ENCODE measurements at places on chromosomes 2 and 18.

- DNase-seq = no peak
Observed at GRCh38 chr18:36862182-36862581, 33.3 kb downstream of the KIAA1328 start.

DNA sequence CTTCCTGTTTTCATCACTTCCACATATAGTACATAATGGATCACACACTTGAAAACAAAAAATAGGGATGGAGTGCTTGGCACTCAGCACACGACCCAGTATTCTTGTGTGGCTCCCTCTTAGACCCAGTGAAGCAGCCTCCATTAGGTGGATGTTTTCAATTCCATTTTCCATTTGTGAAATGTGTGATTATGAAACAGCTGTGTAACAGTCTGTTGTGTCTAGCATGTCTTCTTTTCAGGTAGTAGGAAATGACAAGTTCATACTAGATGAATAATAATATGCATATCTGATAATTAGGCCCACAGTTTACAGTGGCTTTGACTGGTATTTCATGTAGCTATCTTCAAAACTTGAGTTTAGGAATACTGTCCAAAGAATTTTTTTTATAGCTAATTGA is 35.5 kb downstream of the EML6 start:
- no peak for DNase-seq

- no peak for DNase-seq
Observed at GRCh38 chr2:136205615-136206014, 87.7 kb upstream of the CXCR4 start.

GRCh38 chr2:105769504-105769903 is 24.8 kb downstream of the NCK2 start:
- peak; percentile 43 for DNase-seq

GRCh38 chr2:39062320-39062719 is 58.5 kb downstream of the SOS1 start:
- DNase-seq = no peak

- DNase-seq = no peak
Observed at GRCh38 chr2:85534881-85535280, 4.1 kb upstream of the MAT2A start.

GRCh38 chr2:235216901-235217300 is 265.1 kb downstream of the SH3BP4 start:
- no peak for DNase-seq

DNA sequence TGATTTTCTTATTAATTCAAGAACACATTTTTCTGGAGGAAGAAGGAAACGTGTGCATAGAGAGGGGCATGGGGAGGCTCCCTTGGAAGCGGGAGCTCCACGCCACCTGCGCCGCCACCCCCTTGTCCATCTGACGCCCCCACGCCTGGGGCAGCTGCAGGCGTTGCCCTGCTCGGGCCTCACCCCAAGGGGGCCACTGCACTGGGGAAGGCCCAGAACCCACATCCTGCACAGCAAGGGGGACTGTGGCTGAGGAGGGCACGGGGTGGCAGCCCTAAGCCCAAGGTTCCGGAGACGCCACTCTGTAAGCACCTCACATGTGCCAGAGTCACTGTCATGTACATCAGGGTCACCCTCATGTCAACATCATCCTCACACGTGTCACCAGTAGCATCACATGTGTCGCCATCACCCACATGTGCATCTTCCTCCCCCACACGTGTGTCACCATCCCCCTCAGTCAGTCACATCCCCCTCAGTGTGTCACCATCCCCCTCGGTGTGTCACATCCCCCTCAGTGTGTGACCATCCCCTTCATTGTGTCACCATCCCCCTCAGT is 486.7 kb upstream of the SALL3 start:
- no peak for DNase-seq

DNA sequence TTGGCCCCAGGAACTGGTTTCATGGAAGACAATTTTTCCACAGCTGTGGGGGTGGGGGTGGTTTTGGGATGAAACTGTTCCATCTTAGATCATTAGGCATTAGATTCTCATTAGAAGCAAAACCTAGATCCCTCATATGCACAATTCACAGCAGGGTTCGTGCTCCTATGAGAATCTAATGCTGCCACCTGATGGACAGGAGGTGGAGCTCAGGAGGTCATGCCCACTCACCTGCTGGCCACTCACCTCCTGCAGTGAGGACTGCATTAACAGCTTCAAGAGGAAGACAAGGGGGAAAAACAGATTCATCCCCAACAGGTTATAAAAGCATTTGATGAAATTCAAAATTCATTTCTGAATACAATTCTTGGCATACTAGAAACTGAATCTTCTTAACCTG is 38.5 kb downstream of the THAP4 start:
- DNase-seq = peak; percentile 25

- DNase-seq = peak; percentile 20
Observed at GRCh38 chr2:144414324-144414845, 105.5 kb downstream of the ZEB2 start.

DNA sequence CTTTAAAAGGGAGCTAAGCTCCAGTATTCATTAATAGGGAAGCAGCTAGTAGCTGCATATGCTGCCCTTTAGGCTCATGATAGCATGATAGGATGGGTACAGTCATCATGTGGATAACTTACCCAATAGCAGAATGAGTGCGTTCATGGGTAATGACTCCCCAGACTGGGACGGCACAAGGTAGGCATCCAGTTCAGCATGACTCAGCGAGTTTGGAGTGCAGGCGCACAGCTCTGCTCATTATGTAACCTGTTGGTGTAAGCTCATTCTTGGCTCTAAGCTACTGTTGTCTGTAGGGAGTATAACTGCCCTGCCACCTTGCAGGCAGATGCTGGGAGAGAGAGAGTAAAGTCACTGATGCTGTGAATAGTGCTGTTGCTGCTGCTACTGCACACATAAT is 209.2 kb upstream of the SYT4 start:
- peak; percentile 2 for DNase-seq

GRCh38 chr2:162175714-162176113 is 23.7 kb upstream of the GCG start:
- DNase-seq = no peak

GRCh38 chr2:19062370-19062769 is 296.1 kb downstream of the OSR1 start:
- no peak for DNase-seq

DNA sequence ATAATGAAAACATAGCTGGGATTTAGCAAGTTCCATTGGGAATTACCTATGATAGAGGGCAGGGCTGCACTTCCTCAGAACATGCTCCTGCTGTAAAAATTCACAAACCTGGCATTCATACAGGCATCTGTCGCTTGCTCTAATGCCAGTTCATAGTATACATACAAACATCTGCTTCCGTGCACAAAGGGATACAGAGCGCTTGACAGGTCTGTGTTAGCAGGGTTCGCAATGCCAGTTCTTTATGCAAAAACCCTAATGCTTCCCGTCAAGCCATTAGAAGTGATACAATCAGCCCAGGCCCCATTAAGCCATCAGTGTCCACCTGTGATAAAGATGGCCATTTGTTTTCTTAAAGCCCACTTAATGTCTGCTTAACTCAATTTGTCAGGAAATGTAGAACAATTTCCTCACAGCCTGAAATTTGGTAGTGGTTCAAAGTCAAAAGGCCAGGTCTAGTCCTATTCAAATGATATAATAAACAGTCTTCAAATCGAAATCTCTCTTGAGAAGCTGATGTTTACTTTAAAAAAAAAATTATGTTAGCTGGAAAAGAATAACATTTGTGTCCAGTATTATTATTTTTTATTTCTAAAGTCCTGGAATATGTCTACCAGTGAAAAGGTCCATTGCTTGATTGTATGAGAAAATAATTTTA is 556.3 kb downstream of the ARHGAP15 start:
- no peak for DNase-seq

- DNase-seq = no peak
Observed at GRCh38 chr18:73674125-73674865, 473.3 kb downstream of the FBXO15 start.

DNA sequence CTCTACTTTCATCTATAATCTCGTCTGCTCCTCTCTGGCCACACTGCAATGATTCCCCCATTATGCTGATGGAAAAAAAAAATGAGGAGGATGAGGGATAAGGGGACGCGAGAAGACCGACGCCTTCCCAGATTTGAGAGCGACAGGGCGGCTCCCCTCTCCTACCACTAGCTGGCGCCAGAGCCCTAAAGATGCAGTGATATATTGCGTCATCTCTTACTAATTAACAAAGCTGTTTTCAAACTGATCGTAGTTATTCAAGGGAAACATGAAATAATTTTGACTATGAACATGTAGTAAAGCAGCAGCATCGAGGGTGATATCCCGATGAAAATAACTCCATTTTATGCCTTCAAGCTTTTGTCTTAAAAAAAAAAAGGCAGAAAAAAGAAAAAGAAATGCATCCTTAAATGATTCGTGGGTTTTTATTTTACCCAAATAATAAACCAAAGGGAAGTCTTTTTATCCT is 48.0 kb upstream of the HNRNPA3 start:
- peak; percentile 85 for DNase-seq

- no peak for DNase-seq
Observed at GRCh38 chr2:216901273-216901672, 41.4 kb upstream of the TNP1 start.

GRCh38 chr18:68837665-68838451 is 40.0 kb downstream of the CCDC102B start:
- no peak for DNase-seq

GRCh38 chr2:157256626-157257025 is 879 bp upstream of the GALNT5 start:
- peak; percentile 68 for DNase-seq

DNA sequence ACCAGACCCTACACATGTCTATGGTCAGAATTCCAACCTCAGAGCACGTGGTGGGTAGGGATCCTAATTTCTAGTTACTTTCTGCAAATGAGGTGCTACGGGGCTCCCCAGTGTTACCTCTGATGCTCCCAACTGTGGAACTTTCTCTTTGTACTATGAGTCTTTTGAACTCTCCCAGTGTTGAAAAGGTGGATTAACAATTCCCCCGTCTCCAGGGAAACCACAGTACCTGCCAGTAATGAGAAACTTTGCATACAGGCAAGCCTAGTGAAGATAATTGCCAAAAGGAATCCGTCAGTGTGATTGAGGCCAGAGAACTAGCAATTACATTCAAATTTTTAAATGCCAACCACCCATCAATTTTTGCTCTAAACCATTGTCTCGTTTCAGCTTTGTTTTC is 129.0 kb upstream of the FOSL2 start:
- DNase-seq = no peak

DNA sequence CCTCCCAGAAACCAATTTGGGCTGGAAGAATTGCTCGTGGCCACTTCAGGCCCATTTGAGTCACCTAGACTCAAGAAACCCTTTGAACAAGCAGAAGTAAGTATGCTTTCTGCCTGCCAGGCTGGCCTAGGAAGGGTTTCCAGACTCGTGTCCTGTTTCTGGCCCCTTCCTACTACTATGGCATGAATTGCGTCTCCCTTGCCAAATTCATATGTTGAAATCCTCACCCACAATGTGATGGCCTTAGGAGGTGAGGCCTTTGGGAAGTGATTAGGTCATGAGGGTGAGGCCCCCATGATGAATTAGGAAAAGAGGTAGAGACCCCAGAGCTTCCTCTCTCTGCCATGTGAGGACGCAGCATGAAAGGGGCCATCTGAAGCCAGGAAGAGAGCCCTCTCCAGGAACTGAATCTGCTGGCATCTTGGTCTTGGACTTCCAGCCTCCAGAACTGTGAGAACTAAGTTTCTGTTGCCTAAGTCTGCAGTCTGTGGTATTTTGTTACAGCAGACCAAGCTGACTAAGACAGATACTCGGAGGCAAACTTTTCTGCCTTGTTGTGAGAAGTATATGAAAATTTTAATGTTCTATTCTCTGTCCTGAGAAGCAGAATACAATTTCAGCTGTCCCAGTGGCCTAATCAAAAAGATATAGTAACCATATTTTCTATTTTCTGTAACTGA is 13.1 kb downstream of the GPR45 start:
- no peak for DNase-seq

- DNase-seq = no peak
Observed at GRCh38 chr2:82893190-82893589, 1565.9 kb downstream of the SUCLG1 start.

- no peak for DNase-seq
Observed at GRCh38 chr18:12476955-12477354, 69.2 kb downstream of the PRELID3A start.

DNA sequence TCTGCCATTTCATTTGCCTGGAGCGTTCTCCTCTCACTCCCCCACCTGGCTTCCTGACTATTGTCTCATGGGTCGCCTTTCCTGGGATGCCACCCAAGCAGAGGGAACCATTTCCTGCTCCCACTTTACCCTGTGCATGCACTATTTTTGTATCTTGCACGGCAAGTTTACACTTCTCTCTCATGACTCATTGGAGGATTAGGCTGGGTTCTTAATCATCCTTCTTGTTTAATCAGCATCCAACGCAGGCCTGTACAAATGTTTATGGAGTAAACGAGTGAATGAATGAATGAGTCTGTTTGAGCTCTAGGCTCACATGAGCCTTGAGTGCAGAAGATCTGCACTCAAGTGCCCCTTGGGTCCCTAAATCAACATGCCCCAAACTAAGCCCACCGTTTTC is 3.8 kb upstream of the ARHGAP25 start:
- DNase-seq = no peak

- no peak for DNase-seq
Observed at GRCh38 chr2:2825516-2826208, 494.6 kb upstream of the MYT1L start.

DNA sequence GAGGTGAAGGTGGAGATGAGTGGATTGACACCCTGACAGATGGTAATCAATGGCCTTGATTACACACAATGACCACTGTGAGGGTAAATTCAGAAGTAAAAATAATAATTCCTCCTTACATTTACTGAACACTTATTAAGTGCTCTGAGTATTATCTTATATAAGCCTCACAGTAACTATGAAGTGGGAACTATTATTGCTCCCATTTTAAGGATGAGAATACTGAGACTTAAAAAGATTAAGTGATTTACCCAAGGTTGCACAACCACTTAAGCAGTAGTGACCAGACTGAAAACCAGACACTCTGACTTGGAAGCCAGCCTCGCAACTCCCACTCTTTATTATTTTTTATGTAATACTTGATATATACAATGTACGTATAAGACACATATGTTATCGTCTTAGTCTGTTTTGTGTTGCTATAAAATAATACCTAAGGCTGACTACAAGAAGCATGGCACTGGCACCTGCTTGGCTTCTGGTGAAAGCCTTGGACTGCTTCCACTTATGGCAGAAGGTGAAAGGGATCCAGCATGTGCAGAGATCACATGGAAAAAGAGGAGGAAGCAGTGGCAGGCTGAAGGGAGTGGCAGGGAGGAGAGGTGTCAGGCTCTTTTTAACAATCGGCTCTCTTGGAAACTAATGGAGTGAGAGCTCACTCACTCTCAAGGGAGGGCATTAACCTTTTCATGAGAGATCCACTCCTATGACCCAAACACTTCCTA is 41.5 kb upstream of the C1D start:
- no peak for DNase-seq

DNA sequence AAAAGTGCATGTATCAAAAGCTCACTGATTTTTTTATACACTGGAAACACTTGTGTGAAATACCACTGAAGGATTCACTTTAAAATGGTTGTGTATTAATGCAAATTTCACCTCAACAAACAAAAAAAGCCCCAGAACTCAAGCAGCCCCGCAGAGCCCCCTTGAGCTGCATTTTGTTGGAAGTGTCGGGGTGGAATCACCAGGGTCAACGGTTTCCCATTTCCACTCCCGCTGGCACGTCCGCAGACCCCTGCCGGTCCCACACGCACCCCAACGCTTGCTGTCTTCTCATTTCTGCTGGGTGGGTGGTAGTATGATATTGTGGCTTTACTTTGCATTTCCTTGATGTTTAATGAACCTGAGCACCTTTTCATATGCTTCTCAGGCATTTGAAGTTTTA is 239.7 kb downstream of the FAM210A start:
- DNase-seq = no peak

GRCh38 chr2:240138254-240138984 is 2.0 kb downstream of the OTOS start:
- no peak for DNase-seq

- DNase-seq = no peak
Observed at GRCh38 chr2:16031058-16031847, 90.9 kb downstream of the MYCN start.
